ENCODE measurements at places on chromosomes 2 and 18.

- DNase-seq = no peak
These were observed 25.2 kb downstream of the B3GNT2 start for GRCh38 chr2:62221141-62221540.

- DNase-seq = no peak
These were observed 27.6 kb upstream of the STAT1 start for GRCh38 chr2:191041418-191042161.

- peak; percentile 74 for DNase-seq
These were observed 558.3 kb upstream of the GCFC2 start for GRCh38 chr2:76268902-76269620.

DNA sequence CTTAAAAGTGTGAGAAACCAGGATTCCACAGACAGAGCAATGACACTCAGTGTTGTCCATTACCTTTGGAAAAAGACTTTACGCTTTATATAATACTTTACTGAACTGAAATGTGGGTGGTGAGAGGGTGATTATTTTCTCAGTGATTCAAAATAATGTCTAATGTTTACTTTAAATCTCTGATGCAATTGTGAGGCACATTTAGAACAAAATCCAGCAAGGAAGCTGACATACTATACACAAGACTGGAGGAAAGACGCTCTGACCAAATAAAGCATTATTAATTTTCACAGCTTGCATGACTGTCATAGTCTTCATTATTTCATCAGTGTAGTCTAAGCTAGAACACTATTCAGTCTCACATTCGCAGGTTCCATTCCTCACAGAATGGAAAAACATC lies 34.1 kb upstream of the STAT1 start:
- no peak for DNase-seq

- DNase-seq = peak; percentile 30
These were observed 90.7 kb upstream of the GCFC2 start for GRCh38 chr2:75801234-75801982.

DNA sequence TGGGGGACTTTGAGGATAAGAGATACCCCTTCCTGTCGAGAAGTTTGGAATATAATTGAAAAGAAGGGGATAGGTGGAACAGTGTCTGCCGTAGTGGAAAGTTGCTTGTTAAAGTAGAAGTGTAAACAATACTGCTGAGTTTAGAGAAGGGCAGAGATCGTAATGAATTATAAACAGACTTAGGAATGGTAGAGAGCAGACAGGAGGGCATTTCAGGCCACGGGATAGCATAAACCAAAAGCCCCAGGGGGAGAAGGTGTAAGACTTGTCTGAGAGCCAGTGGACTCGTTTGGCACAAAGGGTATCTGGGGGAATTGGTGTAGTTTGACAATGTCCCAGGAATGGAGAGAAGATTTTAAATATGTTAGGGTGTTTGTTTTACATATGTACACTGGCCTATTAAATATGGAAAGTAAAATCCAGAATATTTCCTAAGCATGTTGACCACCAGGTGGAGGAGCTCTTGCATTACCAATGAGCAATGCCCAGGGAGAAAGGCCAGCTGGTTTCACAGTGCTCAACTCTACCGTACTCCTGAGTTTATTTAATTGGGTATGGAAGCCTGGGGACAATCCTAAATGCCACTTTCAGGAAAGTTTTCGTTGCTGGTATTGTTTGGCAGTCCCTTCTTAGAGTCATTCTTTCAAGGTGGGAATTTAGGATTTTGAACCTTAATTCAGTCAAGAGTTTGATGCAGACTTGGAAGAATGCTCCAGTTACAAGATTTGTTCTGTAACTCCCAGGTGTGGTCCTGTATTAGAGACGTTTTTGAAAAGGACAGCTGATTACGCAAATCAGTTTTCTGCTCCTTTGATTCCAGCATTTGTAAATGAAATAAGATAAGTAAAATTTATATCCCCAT lies 7.5 kb downstream of the COPS8 start:
- peak; percentile 59 for DNase-seq

- DNase-seq = no peak
These were observed 310.4 kb downstream of the LRRTM1 start for GRCh38 chr2:79994161-79994560.

GRCh38 chr2:48198371-48198770 lies 292.1 kb upstream of the FBXO11 start:
- no peak for DNase-seq
